Naive B cell (primary cell): ENCODE measurements at places on chromosomes 7 and 10. TPM values are rescaled to one million over a fixed set of nuclear protein-coding genes. Genes with fewer than 3 reads are reported as not detected.

- H3K4me3 ChIP-seq: no peak overlapping the region
- H3K36me3 ChIP-seq: no peaks in the 10 kb centered on the region
- no peak overlapping the region for H3K27ac ChIP-seq
- H3K4me1 ChIP-seq: no peaks in the 10 kb centered on the region
- DNase-seq: no peak
These were observed 190.7 kb downstream of the C7orf25 start for GRCh38 chr7:42720991-42721796.

DNA sequence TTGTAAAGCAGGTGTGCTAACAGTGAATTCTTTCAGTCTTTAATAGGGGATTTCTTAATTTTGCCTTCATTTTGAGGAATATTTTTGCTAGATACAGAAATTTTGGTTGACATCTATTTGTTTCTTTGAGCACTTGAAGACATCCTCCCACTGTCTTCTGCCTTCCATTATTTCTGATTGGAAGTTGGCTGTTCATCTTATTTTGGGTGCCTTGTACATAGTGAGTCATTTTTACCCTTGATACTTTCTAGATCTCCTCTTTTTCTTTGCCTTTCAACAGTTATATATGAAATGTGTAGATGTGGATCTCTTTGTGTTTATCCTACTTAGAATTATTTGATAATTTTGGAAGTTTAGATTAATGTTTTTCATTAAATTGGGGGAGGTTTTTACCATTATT lies 631.0 kb downstream of the AUTS2 start:
- no peak overlapping the region for H3K4me3 ChIP-seq
- DNase-seq: no peak
- H3K27me3 ChIP-seq: no peaks in the 10 kb centered on the region
- peaks cover 20% of the 10 kb centered on the region for H3K36me3 ChIP-seq

Gene PLOD3
- 10.3 TPM for polyA plus RNA-seq

DNA sequence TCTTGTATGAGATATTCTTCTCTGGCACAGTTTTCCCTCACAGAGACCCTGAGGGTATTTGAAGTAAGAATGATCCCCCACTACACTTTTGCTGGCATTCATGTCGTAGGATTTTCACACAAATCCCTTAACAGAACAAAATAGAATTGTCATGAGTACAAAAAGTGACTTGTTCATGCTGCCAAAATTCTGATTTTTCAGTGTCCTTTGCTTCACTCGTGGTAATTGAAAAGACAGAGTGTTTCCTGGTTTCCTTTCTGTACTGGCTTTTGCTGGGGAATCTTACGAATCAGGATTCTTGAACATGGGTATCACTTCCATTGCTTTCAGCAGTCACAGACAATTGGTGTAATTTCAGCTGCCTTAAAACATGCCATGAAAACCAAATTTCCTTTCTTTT lies 756.3 kb downstream of the REEP3 start:
- DNase-seq: no peak
- H3K27me3 ChIP-seq: no peaks in the 10 kb centered on the region
- no peaks in the 10 kb centered on the region for H3K4me1 ChIP-seq
- H3K4me3 ChIP-seq: no peak overlapping the region
- H3K36me3 ChIP-seq: no peaks in the 10 kb centered on the region

Gene C10orf90
- polyA plus RNA-seq: not detected

GRCh38 chr7:128265906-128266300 lies 24.8 kb downstream of the LEP start:
- no peak overlapping the region for H3K27ac ChIP-seq
- DNase-seq: no peak

Gene MORN4
- not detected for polyA plus RNA-seq

Gene TMEM196
- not detected for polyA plus RNA-seq

Gene SLC16A12
- not detected for polyA plus RNA-seq

Gene OPN1SW
- polyA plus RNA-seq: not detected
